ENCODE measurements at places on chromosomes 13 and 19.

DNA sequence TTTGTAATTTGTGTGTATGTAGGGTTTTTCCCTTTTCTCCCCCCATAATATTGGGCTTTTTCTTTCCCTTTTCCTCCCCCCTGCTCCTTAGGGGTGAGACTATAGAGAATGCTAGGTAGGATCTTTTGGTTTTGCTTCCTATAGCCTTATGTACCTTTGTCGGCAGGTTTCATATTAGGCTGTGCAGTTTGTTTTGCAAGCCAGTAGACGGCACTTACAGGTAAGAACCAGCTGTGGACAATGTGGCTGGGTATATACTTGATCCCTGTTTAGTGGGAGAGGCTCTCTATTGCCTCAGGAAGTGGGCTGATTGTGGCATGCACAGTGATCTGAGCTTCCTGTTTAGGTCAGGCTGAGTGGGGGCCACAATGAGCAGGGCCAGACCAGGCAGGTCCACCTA, 359.2 kb upstream of the OBI1 start:
- no peak for DNase-seq

- no peak for DNase-seq
Measured at GRCh38 chr13:100306030-100306429, 217.1 kb downstream of the PCCA start.

DNA sequence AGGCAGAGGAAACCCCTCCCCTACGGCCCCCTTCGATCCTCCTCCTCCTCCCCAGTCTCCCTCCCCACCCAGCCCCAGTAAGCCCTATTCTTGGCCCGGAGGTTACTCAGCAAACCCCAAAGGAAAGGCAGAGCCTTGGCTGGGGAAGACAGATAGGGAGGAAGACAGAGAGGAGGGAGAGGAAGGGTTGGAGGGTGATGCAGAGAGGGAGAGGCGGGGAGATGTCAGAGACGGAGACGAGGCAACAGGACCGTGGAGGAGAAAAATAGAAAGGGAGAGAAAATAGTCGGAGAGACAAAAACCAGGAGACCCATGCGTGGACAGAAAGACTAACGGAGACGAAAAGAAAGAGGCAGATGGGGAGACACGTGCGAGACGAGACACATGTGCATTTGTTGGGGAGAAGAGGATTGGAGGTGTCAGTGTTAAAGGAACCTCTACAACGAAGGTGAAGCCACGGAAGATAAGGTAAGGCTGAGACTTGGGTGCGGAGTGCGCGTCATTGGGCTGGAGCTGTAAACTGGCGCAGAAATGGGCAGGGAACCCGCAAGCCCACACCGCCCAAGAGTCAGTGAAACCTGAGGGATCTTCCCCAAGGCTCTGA, 2.9 kb downstream of the TGFB1 start:
- no peak for DNase-seq

GRCh38 chr19:4369109-4369887, 25.9 kb downstream of the MPND start:
- peak; percentile 86 for DNase-seq

DNA sequence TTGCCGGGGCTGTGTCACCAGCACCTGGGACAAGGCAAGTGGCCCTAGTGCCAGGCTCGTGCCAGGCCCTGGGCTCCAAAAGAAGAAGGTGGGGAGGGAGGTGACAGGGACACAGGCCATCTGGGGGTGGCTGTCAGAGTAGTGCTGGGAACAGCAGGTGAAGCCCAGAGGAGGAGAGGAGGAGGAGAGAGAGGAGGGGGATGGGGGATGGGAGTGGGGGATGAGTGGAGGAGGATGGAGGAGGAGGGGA, 18.7 kb downstream of the LSM4 start:
- no peak for DNase-seq

GRCh38 chr13:33078263-33078662, 62.0 kb downstream of the KL start:
- no peak for DNase-seq

DNA sequence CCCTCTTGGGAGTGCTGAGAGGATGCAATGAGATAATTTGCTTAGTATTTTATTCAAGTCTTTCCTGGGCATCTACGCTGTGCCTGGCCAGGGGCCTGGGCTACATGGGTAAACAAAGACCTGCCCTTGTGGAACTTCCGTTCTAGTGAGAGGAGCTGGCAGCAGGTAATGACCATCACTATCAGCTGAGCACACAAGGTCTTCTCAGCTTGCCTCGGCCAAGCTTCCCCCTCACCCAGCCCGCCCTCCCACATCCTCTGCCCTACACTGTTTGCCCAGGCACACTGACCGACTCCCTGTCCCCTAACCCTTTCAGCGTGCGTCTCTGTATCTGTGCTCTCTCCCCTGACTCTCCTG, 8.6 kb upstream of the FKRP start:
- no peak for DNase-seq

DNA sequence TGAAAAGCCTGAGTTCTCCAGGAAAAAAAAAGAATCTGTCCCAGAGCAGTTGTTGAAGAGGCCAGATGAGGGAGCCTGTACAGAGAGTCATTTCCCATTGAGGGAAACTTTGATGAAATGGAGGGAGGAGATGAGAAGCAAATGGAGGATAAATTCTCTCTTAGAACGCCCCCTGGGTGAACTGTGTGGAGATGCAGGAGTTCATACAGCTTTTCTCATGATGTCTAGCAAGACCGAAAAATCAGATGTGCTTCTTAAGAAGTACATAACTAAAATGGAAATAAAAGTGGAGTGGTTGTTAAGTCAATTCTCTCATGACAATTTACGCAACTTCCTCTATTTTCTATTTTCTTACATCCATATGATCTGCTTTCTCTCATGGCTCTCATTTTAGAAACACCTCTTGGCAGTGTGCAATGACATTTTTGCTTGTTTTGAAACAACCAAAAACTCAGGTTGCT, 1263.1 kb downstream of the PCDH9 start:
- DNase-seq, result no peak

- DNase-seq, result peak; percentile 77
Measured at GRCh38 chr19:49546825-49547565, 19.2 kb downstream of the RCN3 start.

- no peak for DNase-seq
Measured at GRCh38 chr19:7427944-7428343, 60.9 kb downstream of the PEX11G start.

GRCh38 chr19:57512845-57513244, 13.1 kb downstream of the ZNF773 start:
- no peak for DNase-seq

- no peak for DNase-seq
Measured at GRCh38 chr13:99439850-99440604, 61.2 kb upstream of the TM9SF2 start.

DNA sequence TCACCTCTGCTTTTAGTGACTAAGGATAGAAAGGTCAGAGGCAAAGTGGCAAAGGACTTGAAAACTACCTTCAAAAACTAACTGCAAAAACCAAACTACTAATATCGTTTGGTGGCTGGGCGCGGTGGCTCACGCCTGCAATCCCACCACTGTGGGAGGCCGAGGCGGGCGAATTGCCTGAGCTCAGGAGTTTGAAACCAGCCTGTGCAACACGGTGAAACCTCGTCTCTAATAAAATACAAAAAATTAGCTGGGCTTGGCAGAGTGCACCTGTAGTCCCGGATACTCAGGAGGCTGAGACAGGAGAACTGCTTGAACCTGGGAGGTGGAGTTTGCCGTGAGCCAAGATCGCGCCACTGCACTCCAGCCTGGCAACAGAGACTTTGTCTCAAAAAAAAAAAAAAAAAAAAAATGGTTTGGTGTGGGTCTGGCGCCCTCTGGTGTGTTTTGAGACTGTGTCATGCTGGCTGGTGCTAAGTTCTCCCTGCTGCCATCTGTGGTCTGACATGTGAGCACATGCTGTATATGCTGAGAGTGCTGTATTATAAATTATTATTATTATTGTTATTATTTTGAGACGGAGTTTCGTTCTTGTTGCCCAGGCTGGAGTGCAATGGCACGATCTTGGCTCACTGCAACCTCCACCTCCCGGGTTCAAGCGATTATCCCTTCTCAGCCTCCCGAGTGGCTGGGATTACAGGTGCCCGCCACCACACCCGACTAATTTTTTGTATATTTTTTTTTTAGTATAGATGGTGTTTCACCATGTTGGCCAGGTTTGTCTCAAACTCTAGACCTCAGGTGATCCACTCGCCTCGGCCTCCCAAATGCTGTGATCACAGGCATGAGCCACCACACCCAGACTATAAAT, 36.0 kb upstream of the RNF17 start:
- DNase-seq, result no peak

- no peak for DNase-seq
Measured at GRCh38 chr13:47120282-47120681, 223.4 kb upstream of the HTR2A start.

GRCh38 chr13:73850104-73850873, 283.9 kb downstream of the KLF12 start:
- no peak for DNase-seq

DNA sequence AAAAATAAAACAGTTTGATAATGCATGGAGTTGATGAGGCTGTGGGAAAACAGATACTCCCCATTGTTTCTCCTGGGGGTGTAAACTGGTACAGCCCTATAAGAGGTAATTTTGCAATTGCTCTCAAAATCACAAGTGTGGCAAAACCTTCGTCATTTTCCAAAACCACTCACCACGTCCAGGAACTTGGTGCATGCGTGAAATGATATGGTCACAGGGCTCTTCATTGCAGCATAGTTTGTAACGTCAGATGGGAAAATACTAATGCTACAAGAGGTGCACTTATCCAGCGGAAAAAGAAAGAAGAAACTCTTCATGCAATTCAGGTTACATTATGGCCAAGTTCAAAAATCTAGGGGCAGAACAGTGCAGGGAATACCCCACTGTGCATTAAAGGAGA, 11.9 kb upstream of the PLAUR start:
- no peak for DNase-seq

DNA sequence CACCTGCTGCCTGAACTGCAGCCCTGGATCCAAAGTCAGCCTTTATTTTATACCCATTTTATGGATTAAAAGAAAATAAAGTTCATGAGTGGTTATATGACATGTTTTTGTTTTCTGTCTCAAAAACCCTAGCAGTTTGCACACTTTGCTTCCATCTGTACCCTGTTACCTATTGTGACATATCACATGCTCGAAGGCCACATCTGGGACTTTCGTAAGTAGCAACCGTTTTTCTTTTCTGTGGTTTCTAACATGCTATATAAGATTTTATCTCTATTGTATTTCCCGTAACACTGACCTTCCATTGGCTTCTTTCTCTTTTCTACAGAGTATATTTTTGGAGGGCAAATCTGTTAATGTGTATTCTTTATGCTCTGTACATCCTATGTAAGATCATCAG, 1007.2 kb downstream of the PCDH9 start:
- DNase-seq, result no peak

GRCh38 chr13:34357435-34358232, 539.7 kb downstream of the RFC3 start:
- no peak for DNase-seq

DNA sequence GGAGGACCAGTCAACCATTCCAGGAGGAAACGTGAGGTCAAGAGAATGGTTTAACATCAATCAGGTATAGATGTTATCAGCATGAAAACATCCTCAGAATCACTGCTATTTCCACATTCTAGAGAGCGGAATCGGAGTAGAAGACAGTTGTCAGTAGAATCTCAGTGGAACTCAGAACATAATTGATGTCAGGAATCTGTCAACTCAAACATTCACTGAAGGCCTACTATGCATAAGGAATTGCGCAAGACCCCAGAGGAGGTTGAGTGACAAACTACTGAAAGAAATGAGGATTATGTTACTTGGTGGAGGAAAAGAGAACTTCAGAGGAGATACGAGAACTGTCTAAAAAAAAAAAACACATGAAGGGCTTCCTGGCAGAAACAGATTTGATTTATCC, 97.8 kb downstream of the LHFPL6 start:
- no peak for DNase-seq

GRCh38 chr13:109151696-109152095, 522.3 kb downstream of the MYO16 start:
- DNase-seq, result no peak

DNA sequence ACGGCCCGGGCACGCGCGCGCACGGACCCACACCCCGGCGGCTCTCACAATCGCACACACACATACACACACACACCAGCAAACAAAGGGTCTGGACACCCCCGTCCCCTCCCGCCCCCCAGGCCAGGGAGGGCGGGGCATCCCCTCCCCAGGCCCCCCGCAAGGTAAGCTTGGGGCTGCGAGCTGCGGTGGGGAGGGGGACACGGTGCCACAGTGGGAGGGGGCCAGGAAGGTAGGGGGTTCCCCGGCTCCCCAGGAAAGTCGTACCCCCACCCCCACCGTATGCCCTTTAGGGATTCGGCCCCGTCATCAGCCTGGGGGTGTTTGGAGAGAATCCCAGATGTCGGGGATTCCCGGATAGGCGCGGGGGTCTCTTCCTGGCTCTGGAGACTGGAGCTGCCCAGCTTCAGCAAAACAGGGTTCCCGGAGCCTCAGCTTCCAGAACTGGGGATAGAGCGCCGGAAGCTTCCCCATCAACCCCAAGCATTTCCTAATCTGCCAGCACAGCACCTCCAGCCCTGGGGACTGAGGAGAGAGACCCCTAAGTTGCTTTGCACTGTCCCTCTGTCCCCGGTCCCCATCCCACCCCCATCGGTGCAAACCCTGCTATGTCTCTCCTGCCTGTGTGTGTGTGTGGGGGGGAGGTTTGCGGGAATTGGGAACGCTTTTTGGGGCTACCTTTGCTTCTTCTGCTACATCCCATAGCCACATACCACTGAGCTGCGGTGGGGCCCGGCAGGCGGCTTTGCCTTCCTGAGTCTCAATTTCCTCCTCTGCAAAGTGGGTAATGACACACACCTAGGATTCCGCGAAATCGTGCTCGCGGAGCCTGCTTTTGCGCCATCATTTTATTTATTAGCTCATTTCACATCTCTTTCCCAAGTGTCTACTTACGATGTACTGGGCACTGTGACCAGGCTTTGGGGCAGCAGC, 1.8 kb upstream of the CDC37 start:
- peak; percentile 81 for DNase-seq

GRCh38 chr13:79648191-79648590, 167.2 kb downstream of the NDFIP2 start:
- no peak for DNase-seq

DNA sequence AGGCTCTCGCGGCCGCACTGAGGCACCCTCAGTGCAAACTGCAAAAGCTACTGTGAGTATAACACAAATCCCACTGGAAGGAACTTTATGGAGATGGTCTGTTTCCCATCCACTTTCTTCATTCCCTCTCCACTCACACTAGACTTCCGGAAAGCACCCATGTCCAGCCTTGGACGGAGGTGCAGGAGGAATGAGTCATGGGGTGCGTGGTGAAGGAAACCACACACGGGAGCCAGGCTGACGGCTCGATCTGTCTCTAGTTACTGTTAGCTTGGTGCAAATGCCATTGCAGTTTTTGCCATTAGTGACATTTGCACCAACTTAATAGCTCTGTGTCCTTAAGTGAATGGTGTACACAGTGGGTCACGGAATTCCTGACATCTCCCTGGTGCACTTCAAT, 14.6 kb downstream of the NLRP8 start:
- DNase-seq, result no peak

GRCh38 chr13:25743421-25743820, 308.4 kb downstream of the SHISA2 start:
- DNase-seq, result no peak

Data from natural killer cell treated with Interleukin-12 subunit alpha and Interleukin-12 subunit beta and Interleukin-15 and Interleukin-18, amount 100 ng/mL, for 72 hours (primary cell).